ENCODE measurements at places on chromosomes 16 and 17.

GRCh38 chr16:70764632-70765031, 36.3 kb downstream of the VAC14 start:
- no peak for ATAC-seq

GRCh38 chr17:17304521-17304985, 1.4 kb downstream of the NT5M start:
- ATAC-seq = peak; percentile 78

DNA sequence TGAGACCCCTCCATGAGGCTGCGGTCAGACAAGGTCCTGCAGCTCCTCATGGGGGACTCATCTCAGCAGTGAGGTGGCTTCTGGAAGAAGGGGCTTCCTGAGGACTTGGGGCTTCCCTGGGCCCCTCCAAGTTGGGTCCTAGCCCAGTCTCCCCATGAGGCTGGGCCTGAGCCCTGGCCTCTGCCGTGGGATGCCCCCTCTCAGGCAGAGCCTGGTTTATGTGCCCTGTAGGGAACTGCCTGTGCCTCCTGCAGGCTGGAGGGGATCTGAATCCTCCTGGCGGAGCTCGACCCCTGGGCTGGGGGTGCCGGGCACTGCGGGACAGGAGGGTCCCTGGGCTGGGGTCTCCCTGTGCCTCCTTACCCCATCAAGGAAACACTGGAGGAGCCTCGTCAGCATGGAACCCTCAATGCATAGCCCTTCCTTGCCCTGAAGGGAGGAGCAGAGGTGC, 45.8 kb downstream of the TNFRSF13B start:
- ATAC-seq = no peak

- no peak for ATAC-seq
Measured at GRCh38 chr17:50884439-50885311, 18.5 kb upstream of the TOB1 start.

GRCh38 chr16:15958703-15959348, 9.4 kb downstream of the ABCC1 start:
- no peak for ATAC-seq

DNA sequence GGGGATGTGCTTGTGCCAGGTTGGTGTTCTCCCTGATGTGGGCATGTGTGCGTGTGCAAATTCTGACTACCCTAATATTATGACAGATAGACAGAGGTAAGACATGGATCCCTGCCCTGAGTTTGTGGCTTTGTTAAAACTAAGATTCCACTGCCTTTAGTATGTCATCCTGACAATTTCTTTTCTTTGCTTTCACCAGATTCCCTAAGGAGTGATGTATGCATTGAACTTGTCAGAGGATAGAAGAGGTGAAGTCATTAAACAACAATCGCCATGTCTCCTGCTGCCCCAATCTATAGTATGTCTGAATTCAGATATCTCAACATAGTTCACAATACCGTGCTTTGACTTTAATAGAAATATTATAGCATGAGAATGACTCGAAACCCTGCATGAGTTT, 137.1 kb upstream of the ELAC2 start:
- ATAC-seq = no peak

DNA sequence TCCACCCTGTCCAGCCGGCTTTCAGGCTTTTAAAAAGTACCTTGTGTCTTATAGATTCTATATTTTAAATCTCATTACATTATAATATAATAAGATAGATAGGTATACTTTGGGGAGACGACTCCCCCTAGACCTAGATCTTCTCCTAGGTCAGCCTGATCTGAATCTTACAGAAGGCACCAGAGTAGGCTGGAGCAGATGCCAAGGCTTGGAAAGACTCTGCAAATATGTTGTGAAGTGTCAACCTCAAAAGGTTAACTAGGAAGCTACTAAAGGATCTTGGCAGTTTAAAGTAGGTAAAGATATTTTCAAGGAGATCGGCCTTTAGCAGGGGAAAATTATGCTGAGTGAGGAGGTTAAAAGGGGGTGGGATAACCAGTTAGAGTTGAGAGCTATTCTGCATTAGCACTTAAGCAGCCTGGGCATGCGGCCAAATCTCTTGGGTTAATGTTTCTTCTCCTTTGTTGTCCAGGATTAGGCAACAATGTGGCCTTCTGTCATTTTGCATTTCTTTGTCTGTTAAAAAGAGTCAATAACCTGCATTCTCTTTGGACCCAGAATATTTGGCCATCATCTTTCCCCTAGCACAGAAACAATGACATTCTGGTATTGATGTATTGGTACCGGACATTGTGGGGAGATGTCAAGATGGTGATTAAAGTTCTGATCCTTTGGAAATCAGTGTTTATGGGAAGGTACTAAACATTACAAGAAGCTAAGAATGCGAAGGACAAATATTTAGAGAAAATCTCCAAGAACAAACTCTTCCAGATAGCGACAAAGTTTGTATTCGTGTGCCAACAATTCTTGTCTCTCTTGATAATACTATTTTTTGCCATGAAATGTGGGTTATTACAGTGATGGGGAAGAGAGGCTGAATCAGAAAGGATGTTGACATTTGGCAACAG, 51.2 kb upstream of the DHX40 start:
- ATAC-seq = no peak

DNA sequence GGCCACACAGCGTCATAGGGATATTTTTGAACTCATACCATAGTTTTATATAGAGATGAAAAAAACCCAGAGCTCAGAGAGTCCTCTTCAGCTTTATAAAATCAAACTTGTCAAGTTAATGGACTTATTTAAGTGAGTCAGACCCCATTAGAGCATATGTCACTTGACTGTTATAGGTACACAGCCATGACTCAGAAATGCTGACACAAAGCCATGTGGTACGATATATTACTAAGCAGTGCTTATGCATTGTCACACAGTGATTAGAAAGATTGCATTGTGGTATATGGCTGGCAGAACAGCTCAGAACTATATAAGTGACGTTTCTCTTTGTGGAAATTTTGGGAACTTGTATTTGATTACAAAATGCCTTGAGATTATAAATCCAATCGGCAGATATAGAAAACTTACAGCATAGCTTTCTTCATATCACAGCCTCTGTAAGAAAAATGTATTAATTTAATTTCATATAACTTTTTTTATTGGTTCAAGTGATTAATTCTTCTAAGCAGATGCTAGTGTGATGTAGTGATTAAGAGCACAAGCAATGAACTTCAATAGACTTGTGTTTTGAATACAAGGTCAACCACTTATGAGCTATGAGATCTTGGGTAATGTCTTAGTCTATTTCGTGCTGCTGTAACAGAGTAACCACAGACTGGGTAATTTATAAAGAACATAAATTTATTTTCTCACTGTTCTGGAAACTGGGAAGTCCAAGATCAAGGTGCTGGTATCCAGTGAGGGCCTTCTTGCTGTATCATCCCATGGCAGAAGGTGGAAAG, 25.8 kb upstream of the GINS3 start:
- peak; percentile 92 for ATAC-seq

DNA sequence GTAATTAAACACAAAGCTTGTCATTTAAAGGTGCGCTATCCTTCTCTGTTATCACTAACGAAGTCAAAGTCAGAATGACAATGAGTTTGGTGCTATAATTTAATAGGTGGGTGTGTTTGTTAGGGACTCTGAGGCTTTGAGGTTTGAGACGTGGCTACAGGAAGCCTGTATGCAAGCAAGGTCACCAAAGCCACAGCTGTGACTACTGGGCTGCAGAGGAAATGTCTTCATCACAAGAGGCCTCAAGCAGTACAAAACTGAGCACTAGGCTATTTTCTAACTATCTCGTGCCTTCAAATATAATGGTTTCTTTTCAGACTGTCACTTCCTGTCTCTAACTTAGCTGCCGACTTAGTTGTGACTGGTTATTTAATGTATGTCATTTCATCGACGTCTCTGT, 141.2 kb downstream of the AATF start:
- ATAC-seq = peak; percentile 97

GRCh38 chr16:71376465-71377157, 18.1 kb downstream of the CALB2 start:
- ATAC-seq = no peak

- peak; percentile 95 for ATAC-seq
Measured at GRCh38 chr17:29155227-29155965, 24.8 kb downstream of the MYO18A start.
